Chondrocyte (in vitro differentiated cells): ENCODE measurements at places on chromosomes 6 and 20. TPM values are rescaled to one million over a fixed set of nuclear protein-coding genes. Genes with fewer than 3 reads are reported as not detected.

GRCh38 chr20:24465730-24466129 is 3.7 kb upstream of the SYNDIG1 start:
- DNase-seq = no peak

GRCh38 chr20:1472556-1473245 is 6.1 kb upstream of the NSFL1C start:
- DNase-seq = no peak

GRCh38 chr6:128806261-128806660 is 76.7 kb upstream of the LAMA2 start:
- DNase-seq = no peak

DNA sequence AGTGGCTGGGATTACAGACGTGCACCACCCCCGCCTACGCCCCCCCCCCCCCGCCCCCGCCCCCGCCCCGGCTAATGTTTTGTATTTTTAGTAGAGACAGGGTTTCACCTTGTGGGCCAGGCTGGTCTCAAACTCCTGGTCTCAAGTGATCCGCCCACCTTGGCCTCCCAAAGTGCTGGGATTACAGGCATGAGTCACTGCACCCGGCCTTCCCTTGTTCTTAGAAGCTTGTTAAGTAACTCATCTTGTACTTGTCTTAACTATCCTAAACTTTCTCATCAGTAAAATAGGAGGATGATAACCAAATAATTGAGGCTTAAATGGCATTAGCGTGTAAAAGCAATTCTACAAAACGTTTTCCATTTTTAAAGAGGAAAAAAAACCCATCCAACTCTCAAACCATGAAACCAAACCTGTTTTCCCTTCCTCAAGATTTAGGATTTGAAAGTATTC is 4.2 kb downstream of the CDYL start:
- DNase-seq = no peak

DNA sequence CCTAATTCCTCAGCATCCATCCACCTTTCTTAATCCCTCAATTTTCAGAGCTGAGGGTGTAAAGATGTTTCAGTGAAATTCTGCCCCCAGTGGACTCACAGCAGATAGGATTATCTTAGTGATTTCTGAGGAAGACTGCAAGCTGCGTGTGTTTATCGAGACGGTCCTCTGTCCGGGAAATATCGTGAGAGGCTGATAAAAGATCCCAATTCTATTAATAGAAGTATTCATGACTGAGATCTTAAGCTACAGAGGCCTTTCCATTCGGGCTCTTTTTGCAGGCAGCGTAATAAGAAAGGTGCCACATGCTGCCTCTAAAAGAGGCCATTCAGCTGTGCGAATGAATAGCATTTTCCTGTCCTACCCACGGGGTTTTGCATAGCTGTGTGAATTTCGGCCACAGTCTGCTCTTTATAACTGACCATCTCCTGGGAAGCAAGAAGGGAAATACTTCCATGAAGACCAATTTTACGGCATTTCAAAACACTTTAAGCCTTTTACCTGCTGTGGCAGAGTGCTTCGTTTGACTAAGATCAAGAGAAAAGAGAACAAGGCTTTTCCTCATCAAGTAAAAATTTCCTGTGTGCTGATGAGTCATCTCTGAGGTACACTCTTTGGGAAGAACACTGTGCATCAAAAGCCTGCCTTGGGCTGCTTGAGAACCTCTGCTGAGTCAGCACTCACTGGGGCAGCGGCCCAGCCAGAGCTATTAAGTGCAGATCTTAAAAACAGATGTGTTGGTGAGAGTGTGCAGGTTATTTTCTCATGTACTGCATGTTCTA is 208.8 kb downstream of the ARHGAP18 start:
- DNase-seq = no peak

GRCh38 chr20:52041966-52042365 is 149.6 kb downstream of the ZFP64 start:
- DNase-seq = no peak

DNA sequence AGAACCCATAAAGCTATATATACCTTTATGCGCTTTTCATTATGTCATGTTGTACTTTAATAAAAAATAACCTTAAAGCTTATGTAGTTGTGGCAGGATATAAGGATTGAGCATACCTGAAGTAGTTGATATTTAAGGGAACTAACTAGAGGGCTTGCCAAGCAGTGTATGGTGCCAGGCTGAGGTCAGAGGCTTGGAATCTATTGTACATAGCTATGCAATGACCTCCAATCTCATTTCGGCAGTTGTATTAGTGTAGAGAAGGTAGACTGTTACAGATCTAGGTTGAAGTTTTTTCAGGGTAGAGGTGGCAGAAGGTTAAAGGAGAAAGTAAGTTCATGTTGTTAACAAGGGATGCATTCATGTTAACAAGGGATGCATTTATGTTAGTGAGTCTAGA is 397.7 kb upstream of the HS3ST5 start:
- no peak for DNase-seq

DNA sequence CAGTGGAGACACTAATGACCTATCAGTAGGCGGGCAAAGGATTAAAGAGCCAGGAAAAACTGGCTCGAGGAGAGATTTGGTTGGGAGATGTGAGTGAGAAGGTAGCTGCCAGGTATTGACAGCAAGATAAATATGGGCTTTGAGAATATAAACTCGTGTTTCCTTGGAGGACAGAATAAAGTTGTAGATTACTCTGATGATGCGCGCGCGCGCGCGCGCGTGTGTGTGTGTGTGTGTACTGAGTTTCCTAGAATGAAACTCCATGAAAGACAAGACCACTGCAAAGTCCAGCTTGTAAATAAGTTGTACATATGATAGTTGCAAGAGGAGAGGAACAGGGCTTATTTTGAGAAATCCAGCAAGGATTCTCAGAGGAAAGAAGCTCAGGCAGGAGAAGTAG is 13.3 kb upstream of the TREM2 start:
- no peak for DNase-seq

DNA sequence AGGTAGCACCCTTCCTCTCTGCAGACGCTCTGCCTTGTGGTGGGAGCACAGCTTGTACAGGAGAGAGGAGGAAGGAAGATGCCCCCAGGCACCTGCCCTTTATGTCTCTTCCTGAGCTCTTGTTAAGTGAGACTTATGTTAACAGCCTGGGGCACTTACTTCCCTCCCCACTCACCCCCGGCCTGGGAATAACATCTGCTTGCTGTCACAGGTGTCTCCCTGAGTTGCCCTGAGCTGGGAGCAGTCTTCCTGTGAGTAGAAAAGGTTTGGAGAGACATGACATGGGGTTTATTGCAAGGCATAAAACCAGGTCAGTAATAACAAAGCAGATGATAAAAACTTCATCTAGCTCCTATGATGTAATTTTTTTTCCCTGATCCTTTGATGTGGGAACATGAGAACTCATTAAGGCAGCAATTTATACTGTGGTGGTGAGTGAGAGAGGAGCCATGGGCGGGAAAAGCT is 1.9 kb downstream of the SSTR4 start:
- no peak for DNase-seq

DNA sequence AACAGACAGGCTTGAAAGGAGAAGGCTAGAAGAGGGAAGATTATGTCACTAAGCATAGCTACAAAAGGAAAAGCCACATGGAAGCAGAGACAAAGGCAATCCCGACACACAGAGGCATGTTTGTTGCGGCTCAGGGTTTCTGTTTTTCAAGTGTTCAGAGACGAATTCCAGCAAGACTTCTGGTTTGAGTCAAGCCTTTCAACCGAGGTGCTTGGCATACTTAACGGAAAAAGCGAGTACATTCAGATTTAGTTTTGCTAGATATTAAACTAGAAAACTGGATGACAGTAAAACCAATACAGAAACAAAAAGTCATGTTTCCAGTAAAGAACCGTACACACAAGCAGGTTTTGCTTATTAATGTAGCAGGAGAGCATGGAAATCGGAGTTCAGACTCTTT is 27.2 kb downstream of the MCUR1 start:
- no peak for DNase-seq

DNA sequence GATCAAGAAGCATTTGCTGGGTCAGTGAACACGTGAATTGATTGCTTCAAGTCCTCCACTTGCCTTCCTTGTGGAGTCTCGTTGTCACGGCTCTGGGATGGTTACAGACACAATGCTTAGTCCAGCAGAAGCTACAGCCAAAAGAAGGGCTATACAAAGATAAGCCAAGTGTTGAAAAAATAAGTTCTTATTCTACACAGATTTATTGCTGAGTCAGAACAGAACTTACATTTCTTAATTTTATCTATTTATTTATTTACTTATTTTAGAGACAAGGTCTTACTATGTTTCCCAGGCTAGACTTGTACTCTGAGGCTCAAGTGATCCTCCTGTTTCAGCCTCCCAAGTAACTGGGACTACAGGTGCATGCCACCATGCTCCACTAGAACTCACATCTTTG is 199.0 kb downstream of the MYLK4 start:
- no peak for DNase-seq

- no peak for DNase-seq
These were observed 82.6 kb downstream of the TTLL2 start for GRCh38 chr6:167407239-167408064.

- no peak for DNase-seq
These were observed 237.8 kb downstream of the SYNE1 start for GRCh38 chr6:152399399-152399798.

DNA sequence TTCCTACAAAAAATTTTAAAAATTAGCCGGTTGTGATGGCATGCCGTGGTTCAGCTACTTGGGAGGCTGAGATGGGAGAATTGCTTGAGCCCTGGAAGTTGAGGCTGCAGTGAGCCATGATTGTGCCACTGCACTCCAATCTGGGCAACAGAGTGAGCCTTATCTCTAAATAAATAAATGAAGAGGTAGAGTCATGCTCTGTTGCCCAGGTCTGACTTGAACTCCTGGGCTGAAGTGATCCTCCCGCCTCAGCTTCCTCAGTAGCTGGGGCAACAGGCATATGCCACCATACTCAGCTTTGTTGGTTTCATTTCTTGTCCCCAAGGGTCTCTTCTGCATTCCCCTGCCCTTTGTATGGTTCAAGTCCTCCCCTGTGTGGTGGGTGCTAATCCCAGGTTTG is 17.0 kb downstream of the HSPA1B start:
- no peak for DNase-seq

DNA sequence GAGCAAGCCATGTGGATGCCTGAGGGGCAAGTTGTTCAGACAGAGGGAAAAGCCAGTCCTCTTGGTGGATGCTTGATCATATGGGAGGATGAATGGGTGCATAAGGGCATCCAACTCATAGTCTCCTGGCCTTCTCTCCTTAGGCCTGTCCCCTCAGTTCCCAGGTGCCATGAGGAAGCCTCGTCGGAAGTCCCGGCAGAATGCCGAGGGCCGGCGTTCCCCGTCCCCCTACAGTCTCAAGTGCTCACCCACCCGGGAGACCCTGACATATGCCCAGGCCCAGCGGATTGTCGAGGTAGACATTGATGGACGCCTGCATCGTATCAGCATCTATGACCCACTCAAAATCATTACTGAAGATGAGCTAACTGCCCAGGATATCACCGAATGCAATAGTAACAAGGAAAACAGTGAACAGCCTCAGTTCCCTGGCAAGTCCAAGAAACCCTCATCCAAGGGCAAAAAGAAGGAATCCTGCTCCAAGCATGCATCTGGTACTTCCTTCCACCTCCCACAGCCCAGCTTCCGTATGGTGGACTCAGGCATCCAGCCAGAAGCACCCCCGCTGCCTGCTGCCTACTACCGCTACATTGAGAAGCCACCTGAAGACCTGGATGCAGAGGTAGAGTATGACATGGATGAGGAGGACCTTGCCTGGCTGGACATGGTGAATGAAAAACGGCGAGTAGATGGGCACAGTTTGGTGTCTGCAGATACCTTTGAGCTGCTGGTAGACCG is 3.8 kb downstream of the BRPF3 start:
- no peak for DNase-seq

- DNase-seq = no peak
These were observed 88.6 kb downstream of the MCHR2 start for GRCh38 chr6:99905209-99906106.

GRCh38 chr20:18103497-18103896 is 34.2 kb upstream of the KAT14 start:
- DNase-seq = no peak

DNA sequence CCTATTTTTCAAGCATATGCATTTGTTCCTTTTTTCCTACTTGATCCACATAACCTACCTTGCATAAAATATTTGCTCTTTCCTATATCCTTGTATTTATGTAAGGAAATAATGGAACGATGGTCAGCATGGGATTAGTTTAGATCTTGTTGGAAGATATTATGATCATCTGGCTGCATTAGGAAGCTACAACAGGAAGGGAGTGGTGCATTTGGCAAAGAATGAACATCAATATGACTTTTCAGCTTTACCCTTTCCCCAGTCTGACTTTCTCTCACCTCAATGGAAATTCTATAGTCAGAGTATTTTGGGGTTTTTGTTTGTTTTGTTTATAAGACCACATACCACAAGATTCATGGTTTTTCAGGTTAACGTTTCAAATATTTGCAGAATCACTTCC is 66.0 kb downstream of the HS3ST5 start:
- DNase-seq = no peak

GRCh38 chr6:28880519-28880893 is 43.3 kb downstream of the TRIM27 start:
- no peak for DNase-seq

DNA sequence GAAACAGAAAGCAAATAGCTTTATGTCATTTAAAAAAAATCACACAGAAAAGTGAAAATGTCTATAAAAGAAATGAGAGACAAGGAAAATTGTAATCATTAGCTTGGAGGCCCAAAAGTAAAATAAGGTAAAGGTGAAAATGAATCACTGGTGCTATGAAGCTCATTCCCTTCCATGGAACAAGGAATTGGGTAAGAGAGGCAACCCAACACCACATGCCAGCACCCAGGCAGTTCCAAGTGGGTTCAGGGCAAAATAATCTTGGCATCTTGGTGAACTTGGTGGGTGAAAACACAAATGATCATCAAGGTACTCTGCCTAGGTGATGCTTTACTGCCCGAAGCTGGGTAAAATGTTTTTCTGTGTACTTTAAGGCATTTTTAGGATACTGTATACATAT is 16.7 kb downstream of the CST4 start:
- no peak for DNase-seq

- DNase-seq = no peak
These were observed 3.0 kb downstream of the THBS2 start for GRCh38 chr6:169250660-169251059.

The BMP7 gene
- not detected in 3 replicates for total RNA-seq

The TRIM26 gene
- total RNA-seq = 36.1 to 37.6 TPM (median 36.7 TPM) in 3 replicates

The PPP1R3G gene
- total RNA-seq = 0.56 to 2.6 TPM (median 2.2 TPM) in 3 replicates

The SLC17A4 gene
- total RNA-seq = not detected in 3 replicates

The HTR1B gene
- total RNA-seq = 0.57 to 1.2 TPM (median 0.65 TPM) in 3 replicates

The SLC35D3 gene
- not detected in 3 replicates for total RNA-seq

The MATN4 gene
- 0.10 to 0.26 TPM in 2 of 3 replicates, not detected in the other for total RNA-seq

The TPMT gene
- 6.7 to 7.3 TPM (median 6.9 TPM) in 3 replicates for total RNA-seq

The CRNKL1 gene
- total RNA-seq = 14.3 to 20.5 TPM (median 16.4 TPM) in 3 replicates

The DNAH8 gene
- total RNA-seq = 0.05 to 0.24 TPM (median 0.15 TPM) in 3 replicates

The TCF15 gene
- 0.28 to 0.50 TPM in 2 of 3 replicates, not detected in the other for total RNA-seq
